Keratinocyte (primary cell): ENCODE measurements at places on chromosomes 4 and X. TPM values are rescaled to one million over a fixed set of nuclear protein-coding genes. Genes with fewer than 3 reads are reported as not detected.
A peak's percentile ranks its signal among the peaks of the same experiment; 100 is the strongest.

DNA sequence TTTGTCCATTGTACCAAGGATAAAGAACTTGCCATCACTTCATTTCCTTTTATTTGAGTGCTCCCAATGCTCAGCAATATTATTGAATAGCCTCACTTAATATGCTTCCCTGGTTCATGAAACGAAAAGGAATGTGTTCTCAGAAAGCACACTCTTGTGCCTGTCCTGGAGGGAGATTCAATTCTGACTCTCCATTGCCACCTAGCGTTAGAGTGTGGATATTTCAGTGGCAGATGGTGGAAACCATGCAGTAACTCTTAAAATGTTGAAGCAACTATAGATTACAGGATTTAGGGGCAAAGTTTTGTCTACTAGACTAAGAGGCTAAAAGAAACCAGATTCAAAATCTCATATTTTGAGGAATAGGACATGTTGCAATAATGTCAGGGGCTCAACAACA, 36.0 kb downstream of the GAB3 start:
- no peaks in the 10 kb centered on the region for H3K27me3 ChIP-seq
- no peaks in the 10 kb centered on the region for H3K36me3 ChIP-seq
- H3K4me1 ChIP-seq, result peaks cover 9% of the 10 kb centered on the region
- no peak for DNase-seq

- H3K4me1 ChIP-seq, result no peaks in the 10 kb centered on the region
- no peak for DNase-seq
- no peak overlapping the region for H3K4me3 ChIP-seq
- no peaks in the 10 kb centered on the region for H3K27me3 ChIP-seq
- no peaks in the 10 kb centered on the region for H3K36me3 ChIP-seq
These were observed 514.8 kb downstream of the CCSER1 start for GRCh38 chr4:90641861-90642599.

GRCh38 chrX:147788641-147789350, 122.9 kb upstream of the FMR1 start:
- H3K27ac ChIP-seq, result no peak overlapping the region
- no peaks in the 10 kb centered on the region for H3K27me3 ChIP-seq
- H3K4me3 ChIP-seq, result no peak overlapping the region

GRCh38 chr4:186979961-186980745, 256.5 kb upstream of the FAT1 start:
- no peak overlapping the region for H3K4me3 ChIP-seq
- H3K27me3 ChIP-seq, result no peaks in the 10 kb centered on the region
- H3K27ac ChIP-seq, result no peak overlapping the region
- H3K36me3 ChIP-seq, result no peaks in the 10 kb centered on the region
- no peaks in the 10 kb centered on the region for H3K4me1 ChIP-seq

DNA sequence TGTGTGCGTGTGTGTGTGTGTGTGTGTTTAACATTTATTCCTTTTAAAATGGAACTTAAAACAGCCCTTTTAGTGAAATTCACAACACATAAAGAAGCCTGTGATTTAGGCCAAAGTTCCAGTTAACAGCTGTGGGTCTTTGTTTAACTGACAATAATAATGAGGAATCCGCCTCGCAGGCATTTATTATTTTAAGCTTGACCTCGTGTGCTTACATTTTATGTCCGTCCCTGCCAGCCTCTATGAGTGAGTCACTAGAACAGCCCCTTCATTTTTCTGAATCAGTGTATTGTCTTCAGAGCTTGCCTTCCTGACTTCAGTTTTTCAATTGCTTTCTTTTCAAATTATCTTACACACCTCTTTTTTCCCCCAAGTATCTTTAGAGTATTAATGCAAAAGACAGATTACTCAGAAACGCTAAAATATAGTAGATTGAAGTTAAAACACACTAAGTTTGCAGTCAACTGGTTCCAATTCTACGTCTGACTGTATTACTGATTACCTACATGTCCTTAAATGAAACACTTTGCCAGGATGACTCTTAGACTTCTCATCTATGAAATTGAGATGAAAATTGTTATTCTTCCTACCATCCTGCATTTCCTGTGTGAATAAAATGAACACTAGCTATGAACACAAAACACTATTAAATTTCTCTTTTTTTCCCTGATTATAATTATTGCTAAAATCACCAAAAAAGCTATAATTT, 319.6 kb upstream of the HS3ST1 start:
- no peak overlapping the region for H3K4me3 ChIP-seq
- no peaks in the 10 kb centered on the region for H3K27me3 ChIP-seq
- DNase-seq, result no peak
- H3K4me1 ChIP-seq, result peaks cover 13% of the 10 kb centered on the region
- peak overlapping the region; percentile 68 for H3K27ac ChIP-seq

DNA sequence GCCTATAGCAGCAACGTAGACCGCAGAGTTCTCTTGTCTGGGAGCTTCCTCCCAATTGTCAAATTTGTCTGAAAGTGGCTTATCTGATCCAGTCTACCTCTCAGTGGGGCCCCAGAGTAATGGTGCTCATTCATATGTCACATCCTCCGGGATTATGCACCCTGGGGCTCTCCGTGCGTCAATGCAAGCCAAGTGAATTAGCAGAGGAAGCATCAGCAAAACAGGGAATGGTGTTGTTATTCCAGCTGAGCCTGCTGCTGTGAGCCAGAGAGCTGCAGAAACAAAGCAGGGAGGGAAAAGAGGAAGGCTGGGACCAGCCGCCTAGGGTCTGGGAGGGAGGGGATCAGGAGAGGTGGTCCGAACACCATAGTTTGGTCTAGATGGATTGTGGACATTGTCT, 95.2 kb downstream of the CLNK start:
- H3K4me3 ChIP-seq, result no peak overlapping the region
- H3K27me3 ChIP-seq, result no peaks in the 10 kb centered on the region
- H3K4me1 ChIP-seq, result no peaks in the 10 kb centered on the region
- no peak overlapping the region for H3K27ac ChIP-seq
- no peak for DNase-seq

DNA sequence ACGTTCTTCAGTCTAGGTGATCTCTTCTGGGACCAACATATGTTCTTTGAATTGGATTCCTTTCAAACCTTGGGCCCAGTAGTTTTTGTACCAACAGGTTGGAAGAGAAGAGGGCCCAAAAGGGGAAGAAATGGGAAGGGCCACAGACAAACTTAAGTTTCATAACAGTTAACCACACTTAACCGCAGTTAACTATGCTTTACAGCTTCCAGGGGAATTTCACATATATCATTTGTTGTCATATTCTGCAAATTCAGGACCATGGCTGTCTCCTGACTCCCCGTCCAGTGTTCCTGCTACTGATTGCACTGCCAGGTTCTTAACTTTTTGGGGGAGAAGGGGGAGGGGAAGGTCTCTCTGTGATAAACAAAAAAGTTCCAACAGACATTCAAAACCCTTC, 34.6 kb downstream of the RTL5 start:
- peaks cover 10% of the 10 kb centered on the region for H3K27me3 ChIP-seq
- H3K4me1 ChIP-seq, result no peaks in the 10 kb centered on the region
- H3K4me3 ChIP-seq, result no peak overlapping the region
- no peak overlapping the region for H3K27ac ChIP-seq

GRCh38 chr4:20217951-20218350, 33.8 kb upstream of the SLIT2 start:
- H3K4me3 ChIP-seq, result no peak overlapping the region
- no peak overlapping the region for H3K27ac ChIP-seq
- peaks cover 8% of the 10 kb centered on the region for H3K4me1 ChIP-seq
- H3K27me3 ChIP-seq, result no peaks in the 10 kb centered on the region

DNA sequence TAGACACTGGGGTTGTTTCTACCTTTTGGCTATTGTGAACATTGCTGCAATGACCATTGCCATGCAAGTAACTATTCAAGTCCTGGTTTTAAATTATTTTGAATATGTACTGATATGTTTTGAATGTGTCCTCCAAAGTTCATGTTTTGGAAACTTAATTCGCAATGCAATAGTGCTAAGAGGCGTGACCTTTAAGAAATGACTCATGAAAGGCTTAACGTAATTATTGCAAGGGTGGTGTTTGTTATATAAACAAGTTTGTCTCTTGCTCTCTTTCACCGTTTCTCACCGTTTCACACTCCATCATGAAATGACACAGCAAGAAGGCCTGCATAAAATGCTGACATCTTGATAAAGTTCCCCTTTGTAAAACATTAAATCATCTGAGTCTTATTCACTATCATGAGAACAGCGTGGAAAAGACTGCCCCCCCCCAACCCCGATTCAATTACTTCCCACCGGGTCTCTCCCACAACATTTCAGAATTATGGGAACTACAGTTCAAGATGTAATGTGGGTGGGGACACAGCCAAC, 506.9 kb upstream of the FAM47C start:
- DNase-seq, result no peak
- H3K4me1 ChIP-seq, result no peaks in the 10 kb centered on the region
- H3K27me3 ChIP-seq, result no peaks in the 10 kb centered on the region
- no peaks in the 10 kb centered on the region for H3K36me3 ChIP-seq

DNA sequence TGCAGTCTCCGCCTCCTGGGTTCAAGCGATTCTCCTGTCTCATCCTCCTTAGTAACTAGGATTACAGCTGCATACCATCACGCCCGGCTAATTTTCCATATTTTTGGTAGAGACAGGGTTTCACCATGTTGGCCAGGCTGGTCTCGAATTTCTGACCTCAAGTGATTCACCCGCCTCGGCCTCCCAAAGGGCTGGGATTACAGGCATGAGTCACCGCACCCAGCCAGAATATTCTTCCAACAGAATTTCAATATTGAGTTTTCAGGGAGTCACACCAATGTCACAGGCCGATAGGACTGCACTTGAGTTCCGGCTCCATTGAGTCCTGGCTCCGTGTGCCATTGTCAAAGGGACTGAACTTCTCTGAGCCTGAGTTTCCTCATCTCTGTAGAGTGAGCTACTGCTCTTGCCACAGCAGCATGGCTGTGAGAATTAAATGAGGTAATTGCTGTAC, 82.9 kb downstream of the CLCN4 start:
- no peak overlapping the region for H3K4me3 ChIP-seq
- H3K27ac ChIP-seq, result no peak overlapping the region
- DNase-seq, result no peak

- H3K4me1 ChIP-seq, result peaks cover 9% of the 10 kb centered on the region
- no peak overlapping the region for H3K27ac ChIP-seq
- no peak for DNase-seq
These were observed 6.0 kb downstream of the CXCL2 start for GRCh38 chr4:74092957-74093356.

GRCh38 chrX:136086521-136086920, 60.8 kb upstream of the FHL1 start:
- H3K36me3 ChIP-seq, result no peaks in the 10 kb centered on the region
- H3K27ac ChIP-seq, result no peak overlapping the region
- H3K27me3 ChIP-seq, result no peaks in the 10 kb centered on the region
- H3K4me1 ChIP-seq, result no peaks in the 10 kb centered on the region
- H3K4me3 ChIP-seq, result no peak overlapping the region

DNA sequence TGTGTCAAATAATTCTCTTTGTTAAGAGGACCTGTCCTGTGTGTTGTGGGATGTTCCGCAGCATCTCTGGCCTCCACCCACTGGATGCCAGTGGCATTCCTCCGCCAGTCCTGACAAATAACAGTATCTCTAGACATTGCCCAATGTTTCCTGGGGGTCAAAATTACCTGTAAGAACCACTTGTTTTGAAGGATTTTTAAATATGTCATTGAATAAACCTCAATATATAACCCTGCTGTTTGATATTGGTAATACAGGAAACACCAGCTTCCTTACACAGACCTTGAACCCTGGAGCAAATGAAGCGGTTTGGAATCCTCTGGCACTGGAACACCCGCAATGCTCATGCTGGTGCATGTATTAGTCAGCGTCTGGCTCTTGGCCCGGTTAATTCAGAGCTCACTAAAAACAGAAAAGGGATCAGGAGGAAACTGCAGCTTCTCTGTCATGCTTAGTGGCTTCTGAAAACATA, 101.3 kb downstream of the TBL1X start:
- H3K36me3 ChIP-seq, result no peaks in the 10 kb centered on the region
- no peaks in the 10 kb centered on the region for H3K27me3 ChIP-seq
- H3K4me3 ChIP-seq, result no peak overlapping the region
- H3K4me1 ChIP-seq, result peaks cover 11% of the 10 kb centered on the region
- H3K27ac ChIP-seq, result no peak overlapping the region
- DNase-seq, result peak; percentile 42

DNA sequence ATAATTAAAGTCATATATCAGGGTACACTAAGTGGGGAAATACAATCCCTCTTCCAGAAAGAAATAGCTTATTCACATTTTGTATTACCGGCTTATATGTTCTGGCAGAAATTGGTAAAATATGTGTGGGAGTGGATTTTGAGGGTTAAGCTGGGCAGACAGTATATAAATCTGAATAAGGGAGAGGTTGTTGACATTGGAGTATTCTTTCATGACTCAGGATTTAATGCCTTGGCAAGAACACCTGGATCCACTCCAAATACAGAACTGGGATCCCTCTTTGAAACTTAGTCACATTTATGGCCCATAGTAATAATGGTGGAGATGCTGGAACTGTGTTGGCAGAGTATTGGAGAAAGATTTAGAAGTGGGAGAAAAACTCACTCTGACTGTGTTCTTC, 54.3 kb upstream of the TET2 start:
- no peak for DNase-seq
- no peaks in the 10 kb centered on the region for H3K27me3 ChIP-seq
- H3K4me1 ChIP-seq, result peaks cover 22% of the 10 kb centered on the region
- H3K36me3 ChIP-seq, result no peaks in the 10 kb centered on the region
- H3K4me3 ChIP-seq, result no peak overlapping the region

- DNase-seq, result no peak
- H3K4me1 ChIP-seq, result peaks cover 30% of the 10 kb centered on the region
- peaks cover 2% of the 10 kb centered on the region for H3K36me3 ChIP-seq
- H3K27me3 ChIP-seq, result no peaks in the 10 kb centered on the region
- H3K4me3 ChIP-seq, result peak overlapping the region; percentile 91
- peak overlapping the region; percentile 93 for H3K27ac ChIP-seq
These were observed 2.9 kb downstream of the CLOCK start for GRCh38 chr4:55543858-55544257.

DNA sequence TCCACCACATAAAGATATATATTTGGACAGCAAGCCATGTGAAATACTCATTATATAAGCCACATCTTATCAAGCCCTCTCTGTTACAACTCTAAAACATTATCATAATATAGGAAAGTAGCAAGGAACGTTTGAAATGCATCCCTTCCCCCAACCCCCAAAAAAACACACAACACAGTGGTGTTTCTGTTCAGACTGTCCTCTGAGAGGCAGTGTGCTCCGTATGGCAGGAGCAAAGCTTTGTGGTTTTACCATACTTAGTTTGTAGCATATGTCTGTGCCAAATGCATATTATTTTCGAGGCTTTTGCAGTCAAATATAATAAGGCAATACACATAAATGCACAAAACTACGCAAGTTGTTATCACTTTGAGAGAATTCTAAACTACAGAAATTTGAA, 194.2 kb downstream of the RAPGEF2 start:
- H3K27ac ChIP-seq, result peak overlapping the region; percentile 42
- DNase-seq, result no peak
- peaks cover 39% of the 10 kb centered on the region for H3K4me1 ChIP-seq

- H3K36me3 ChIP-seq, result no peaks in the 10 kb centered on the region
- H3K4me1 ChIP-seq, result no peaks in the 10 kb centered on the region
- H3K27me3 ChIP-seq, result no peaks in the 10 kb centered on the region
- no peak for DNase-seq
- no peak overlapping the region for H3K27ac ChIP-seq
These were observed 449.4 kb upstream of the HTR2C start for GRCh38 chrX:114134465-114134864.

The MPC1L gene
- not detected in 3 replicates for polyA plus RNA-seq

The OCIAD2 gene
- 363 to 407 TPM (median 373 TPM) in 3 replicates for polyA plus RNA-seq

The DOCK11 gene
- 2.8 to 4.6 TPM (median 3.0 TPM) in 3 replicates for polyA plus RNA-seq

The ASMT gene
- polyA plus RNA-seq, result 0.08 to 0.23 TPM in 2 of 3 replicates, not detected in the other

The FGB gene
- not detected in 3 replicates for polyA plus RNA-seq
